ENCODE measurements at places on chromosomes 6 and 20.

DNA sequence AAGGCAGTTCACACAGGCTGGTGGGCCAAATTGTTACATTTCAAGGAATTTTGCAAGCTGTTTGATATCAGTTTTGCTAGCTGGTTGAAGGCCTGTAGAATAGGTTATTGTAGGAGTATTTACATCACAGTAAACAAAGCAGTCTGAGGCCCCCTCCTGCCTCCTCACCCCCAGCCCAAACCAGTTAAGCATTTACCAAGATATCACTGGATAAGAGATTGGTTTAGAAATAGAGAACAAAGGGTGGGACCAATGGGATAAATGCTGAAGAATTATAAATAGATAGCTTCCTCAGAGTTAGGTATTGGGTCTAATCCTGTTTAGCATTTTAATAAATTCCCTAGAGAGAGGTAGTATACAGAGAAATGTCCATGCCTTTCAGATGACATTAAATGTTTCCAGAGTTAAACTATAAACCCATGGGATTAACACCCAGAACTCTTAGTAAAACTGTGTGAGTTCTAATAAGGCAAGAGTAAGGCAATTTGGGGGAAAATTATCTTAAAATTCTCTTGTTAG is 2.3 kb upstream of the PHACTR2 start:
- DNase-seq: no peak

DNA sequence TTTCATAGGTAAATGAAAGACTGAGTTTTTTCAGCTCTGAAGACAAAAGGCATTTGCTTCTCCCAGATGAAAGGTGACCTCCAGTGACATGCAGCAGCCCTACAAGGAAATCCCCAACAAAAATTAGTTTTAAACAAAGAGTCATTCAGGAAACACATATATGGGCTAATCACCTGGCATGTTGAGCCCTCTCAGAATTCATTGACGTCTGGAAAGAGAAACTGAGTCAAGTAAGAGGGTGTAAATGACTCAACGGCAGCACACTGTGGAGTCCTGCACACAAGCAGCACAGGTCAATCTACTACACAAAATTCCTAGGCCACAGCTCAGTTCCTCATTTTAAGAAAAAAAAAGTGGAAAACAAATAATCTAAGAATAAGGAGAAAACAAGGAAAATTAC is 592.3 kb downstream of the EPHA7 start:
- peak; percentile 58 for DNase-seq

GRCh38 chr6:56816370-56816769 is 138.5 kb upstream of the BEND6 start:
- DNase-seq: no peak

DNA sequence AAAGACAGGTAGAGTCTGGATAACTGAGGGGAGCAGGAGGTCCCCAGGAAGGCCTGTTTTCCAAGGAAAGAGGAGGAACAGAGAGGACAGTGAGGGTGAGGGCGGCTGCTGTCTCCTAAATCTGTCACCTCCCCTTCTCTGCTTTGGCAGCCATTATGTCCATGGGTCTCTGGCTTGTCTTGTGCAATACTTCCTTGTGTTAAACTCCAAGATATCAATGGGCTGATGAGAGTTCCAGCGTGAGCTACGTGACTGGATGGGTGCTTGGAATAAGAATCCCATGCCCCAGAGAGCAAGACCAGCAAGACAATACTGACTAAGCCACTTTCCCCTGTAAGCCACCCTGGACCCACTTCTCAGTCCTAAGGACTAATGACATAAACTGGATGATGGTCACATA is 26.3 kb upstream of the DNAAF9 start:
- no peak for DNase-seq

DNA sequence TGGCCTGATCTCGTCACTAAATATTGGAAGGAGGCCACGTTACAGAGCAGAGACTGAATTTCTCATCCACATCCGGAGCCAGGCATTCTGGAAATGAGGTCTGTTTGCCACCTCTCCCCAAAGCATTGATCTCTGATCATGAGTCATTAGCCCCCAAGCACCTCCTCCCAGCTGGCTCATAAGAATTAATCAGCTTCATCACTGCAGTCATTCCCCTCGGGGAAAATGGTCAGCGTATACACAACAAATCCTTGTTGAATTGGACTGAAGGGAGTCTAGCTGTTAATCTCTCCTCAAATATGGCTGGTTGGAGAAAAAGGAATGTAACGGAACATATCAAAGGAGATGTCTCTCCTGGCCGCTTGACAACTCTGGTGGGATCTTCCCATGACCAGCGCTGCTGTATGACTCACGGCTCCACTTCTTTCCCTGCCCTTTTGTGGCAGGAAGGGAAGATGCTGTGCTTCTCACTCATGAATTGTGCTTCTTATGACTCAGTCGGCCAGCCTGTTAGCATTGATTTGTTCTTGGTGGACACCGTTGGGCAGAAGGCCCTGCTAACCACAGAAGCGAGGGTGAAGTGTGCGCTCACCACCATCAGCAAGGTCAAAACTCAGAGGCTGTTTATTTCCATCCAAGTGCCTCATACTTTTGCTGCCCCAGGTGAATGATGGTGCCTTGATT is 76.7 kb downstream of the RNF182 start:
- no peak for DNase-seq

- no peak for DNase-seq
Observed at GRCh38 chr20:32707691-32708581, 34.2 kb upstream of the C20orf203 start.
